ENCODE measurements at places on chromosomes 1 and 21.
A peak's percentile ranks its signal among the peaks of the same experiment; 100 is the strongest.

DNA sequence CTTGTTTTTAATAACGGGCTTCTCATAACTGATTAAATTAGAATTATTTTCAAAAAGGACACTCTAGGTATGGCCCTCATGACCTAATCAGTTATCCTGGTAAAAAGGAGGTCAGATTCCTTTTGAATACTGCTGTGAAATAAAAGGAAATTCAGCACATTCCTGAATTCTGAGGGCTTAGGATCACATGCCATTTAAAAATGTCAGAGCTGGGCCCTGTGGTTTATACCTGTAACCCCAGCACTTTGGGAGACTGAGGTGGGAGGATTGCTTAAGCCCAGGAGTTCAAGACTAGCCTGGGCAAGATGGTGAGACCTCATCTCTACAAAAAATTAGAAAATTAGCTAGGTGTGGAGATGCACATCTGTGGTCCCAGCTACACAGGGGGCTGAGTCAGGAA lies 18.0 kb upstream of the RABGGTB start:
- DNase-seq = no peak

- DNase-seq = no peak
Measured at GRCh38 chr1:165543532-165544438, at the start of gene LRRC52. TSS of gene LRRC52 (plus strand) at chr1:165544000. CDS start at chr1:165544297, 297 bp downstream.

DNA sequence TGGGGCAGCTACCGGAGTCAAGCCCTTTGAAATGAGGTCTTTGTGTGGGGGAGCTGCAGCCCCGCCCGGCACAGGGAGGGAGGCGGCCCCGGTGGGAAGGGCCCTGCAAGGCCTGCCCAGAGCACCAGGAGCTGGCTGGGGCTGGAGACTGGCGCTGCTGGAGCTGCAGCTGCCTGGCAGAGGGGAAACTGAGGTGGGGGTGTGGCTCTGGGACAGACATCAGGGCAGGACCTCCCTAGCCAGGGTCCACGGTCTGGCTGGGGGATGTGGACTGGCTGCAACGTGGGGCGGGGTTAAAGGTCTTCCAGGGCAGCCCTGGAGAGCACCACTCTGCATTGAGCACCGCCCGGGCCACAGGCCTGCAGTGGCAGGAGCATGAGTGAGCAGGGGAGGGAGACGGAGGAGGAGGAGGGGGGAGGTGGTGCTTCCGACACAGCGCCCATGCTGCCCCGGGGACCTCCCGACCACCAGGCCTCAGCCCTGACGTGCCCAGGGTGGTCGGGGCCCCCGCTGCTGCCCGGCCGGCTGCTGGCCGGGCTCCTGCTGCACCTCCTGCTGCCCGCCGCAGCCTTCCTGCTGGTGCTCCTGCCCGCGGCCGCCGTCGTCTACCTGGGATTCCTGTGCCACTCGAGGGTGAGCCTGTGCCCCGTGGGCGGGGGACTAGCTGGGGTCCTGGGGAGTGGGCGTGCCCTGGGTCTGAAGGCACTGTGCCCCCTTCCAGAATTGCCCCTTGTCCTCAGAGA lies 4.8 kb upstream of the ANKRD65 start:
- no peak for DNase-seq

- DNase-seq = no peak
Measured at GRCh38 chr1:45945426-45945825, 142.0 kb downstream of the MAST2 start.

DNA sequence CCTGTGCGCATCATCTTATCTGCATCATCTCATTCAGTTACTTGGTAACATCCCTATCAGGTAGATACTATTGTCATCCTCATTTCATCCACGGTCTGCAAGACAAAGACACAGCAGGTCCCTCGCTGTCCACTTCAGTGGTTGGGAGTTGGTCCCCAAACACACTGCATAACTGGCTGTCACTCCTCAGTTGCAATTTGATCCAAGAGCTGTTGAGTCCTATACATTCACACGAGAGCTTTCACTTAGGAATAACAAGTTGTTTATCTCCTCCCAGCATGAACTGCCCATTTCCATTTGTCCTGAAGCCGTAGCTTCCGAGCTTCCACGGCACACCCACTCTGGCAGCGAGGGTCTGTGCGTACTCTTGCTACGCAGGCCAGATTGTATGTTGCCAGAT lies 472.0 kb downstream of the CAMTA1 start:
- DNase-seq = no peak

DNA sequence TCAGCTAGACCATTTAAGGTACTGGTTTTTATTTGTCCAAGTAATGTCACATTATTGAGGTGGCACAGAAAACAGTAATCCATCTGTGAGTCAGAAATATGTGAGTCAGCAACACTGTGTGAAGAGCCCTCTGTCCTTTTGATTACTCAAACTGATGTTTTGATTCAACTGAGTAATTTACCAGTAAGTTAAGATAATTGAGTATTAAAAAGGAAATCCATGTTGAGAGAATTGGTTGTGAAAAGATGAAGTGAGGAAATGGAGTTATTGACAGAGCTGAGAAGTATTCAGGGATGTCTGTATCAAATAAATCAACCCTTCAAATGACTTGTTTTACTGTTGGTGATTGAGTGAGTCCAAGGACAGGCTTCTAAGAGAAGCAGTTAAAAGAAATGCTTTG lies 302.7 kb upstream of the SGIP1 start:
- DNase-seq = no peak

- DNase-seq = peak; percentile 61
Measured at GRCh38 chr1:180213401-180214170, 16.5 kb upstream of the LHX4 start.

- DNase-seq = no peak
Measured at GRCh38 chr1:76336931-76337371, 262.4 kb downstream of the ST6GALNAC3 start.

GRCh38 chr1:9340172-9340854 lies 47.6 kb downstream of the SPSB1 start:
- DNase-seq = no peak

- DNase-seq = no peak
Measured at GRCh38 chr1:15420853-15421465, 11.3 kb downstream of the EFHD2 start.

DNA sequence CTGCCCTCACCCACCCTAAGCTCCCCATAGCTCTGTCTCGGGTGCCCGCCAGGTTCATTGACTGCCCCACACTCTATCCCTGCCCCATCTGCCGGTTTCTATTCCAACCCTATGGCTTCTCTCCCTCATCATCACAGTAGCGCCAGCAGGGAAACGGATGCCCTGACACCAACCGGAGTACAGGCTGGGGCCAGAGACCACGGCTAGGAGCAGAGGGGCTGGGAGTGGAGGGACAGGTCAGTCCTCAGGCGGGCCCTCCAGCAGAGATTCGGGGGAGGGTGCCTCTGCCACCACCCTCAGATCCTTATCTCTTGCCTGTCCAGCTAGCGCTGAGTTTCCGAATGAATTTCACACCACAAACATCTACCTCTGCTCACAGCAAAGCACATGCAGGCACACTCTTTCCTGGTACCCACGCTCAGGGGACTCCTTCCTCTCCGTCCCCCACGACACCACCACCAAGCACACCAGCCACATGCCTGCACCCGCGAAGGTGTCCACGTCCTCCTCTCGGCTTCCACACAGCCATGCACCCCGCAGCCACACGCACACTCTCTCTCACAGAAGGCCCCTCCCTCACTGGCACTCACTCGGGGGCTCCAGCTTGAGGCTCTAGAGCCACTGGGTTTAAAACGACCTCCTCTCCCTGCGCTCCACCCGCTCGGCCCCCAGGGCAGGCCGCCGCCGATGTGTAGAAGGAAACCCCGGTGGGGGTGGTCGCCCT lies 7.2 kb downstream of the TAL1 start:
- no peak for DNase-seq

- DNase-seq = no peak
Measured at GRCh38 chr1:36639461-36639860, 156.7 kb upstream of the CSF3R start.

DNA sequence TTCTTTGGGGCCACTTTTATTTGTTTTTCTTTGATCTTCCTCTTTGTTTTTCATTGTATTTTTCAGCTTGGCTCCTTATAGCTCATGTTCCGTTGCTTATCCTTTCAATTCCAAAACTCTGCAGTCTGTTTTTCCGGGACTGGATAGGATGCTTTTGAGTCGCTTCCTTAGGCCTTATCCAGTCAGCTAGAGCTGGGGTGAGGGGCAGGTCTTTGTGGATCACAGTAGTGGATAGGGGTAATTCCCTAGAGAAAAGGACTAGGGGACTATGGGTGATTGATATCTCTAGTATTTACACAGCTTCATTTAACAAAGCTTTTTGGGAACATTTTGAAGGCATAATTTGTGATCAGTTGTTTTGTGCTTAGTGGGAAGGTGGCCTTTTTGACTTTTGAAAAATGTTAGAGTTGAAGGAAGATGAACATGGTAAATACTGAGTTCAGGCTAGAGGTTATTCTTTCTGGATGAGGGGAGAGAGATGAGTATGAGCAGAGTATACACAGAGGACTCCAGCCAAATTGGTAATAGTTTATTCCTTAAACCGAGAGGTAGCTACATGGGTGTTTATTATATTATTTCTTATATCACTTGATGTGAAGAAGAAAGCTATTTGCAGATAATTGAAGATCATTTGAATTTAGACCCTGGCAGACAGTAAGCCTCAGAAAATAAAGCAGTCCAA lies 22.5 kb downstream of the CEP350 start:
- no peak for DNase-seq

DNA sequence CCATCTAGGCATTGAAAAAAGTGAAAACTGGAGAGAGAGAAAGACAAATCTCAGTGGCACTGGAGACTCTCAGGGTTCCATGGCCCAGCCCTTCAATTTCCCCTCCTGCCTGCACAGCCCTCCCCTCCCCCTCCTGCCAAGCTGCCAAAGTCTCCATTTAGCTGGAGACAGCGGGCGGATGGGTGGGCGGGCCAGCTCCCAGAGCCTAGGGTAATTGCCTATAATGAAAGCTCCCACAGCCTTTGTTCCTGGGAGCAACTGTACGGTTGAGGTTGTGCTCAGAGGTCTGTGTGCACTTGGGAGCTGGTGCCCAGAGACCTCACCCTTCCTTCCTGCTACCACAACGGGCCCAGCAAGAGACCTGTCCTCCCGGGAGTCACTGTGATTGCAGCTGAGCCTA lies 89.6 kb downstream of the NAV1 start:
- no peak for DNase-seq

Data from activated naive CD8-positive, alpha-beta T cell treated with anti-CD3 and anti-CD28 coated beads, Interleukin-2, amount 50 U/mL, for 24 hours (primary cell).